Foreskin keratinocyte (primary cell): ENCODE measurements at places on chromosomes 13 and 19. TPM values are rescaled to one million over a fixed set of nuclear protein-coding genes. Genes with fewer than 3 reads are reported as not detected.
A peak's percentile ranks its signal among the peaks of the same experiment; 100 is the strongest.

KASH5 gene
- not detected in 2 replicates for polyA plus RNA-seq

ZNF730 gene
- 0.16 and 0.26 TPM in 2 replicates for polyA plus RNA-seq

IL12RB1 gene
- polyA plus RNA-seq: 0.04 and 0.09 TPM in 2 replicates

SGCG gene
- not detected in 2 replicates for polyA plus RNA-seq

DNA sequence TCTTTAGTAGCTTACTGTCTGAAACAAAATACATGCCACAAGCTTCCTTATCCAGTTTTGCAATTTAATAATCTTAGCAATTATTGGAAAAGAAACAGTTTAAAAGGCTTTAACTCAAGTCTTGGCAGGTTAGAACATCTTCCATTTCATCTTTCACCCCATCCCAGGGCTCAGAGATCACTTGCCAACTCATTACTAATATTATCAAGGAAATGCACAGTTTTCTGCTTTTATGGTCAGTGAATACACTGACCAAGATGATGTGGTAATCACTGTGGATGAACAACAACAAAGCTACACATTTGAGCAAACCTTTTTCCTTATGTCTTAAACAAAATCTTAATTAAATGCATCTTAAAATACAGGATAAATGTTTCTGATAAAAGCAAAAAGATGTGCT lies 48.0 kb upstream of the ITM2B start:
- no peak for DNase-seq

GRCh38 chr19:38702278-38702677 lies 42.0 kb downstream of the CAPN12 start:
- DNase-seq: no peak

DNA sequence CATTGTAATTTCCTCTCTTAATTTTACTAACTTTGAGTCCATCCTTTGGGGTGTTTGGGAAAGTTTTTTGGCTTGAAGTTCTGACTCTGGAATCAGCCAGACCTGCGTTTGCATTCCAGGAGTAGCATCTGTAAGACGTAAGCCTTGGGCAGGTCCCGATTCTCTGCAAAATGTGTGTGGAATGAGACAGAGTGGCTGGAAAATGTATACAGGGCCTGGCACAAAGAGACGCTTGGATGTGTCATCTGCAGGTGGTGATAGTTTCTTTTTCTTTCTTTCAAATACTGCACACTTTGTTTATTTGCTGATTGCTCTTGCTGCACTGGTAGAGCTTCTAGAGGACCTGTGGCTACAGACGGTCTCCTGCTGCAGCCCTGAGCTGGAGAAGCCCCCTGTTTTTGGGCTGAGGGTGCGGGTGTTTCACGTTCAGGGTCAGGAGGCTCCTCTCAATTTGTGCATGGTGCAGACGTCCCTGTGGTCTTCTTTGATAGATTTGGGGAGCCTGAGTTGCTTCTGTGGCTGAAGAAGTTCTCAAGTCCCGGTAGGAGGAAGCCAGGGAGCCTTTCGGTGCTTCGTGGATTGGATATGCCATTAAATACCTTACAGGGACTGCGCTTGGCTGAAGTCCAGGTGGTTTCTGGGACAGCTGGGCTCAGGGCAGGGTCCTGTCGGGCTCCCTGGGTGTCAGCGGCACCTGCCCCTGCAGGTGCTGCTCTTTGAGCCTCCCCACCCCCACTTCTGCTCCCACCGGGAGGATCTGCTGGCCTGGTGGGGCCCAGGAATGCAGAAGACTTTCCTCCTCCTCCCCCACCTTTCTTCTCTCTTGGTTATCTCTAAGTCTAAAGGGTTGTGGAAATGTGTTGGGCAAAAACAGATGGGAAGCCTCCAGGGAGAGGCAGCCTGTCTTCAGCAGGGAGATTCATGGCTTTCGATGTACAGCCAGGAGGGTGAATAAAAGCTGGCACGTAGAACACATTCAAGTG lies 44.0 kb upstream of the GAS6 start:
- peak; percentile 96 for DNase-seq

DNA sequence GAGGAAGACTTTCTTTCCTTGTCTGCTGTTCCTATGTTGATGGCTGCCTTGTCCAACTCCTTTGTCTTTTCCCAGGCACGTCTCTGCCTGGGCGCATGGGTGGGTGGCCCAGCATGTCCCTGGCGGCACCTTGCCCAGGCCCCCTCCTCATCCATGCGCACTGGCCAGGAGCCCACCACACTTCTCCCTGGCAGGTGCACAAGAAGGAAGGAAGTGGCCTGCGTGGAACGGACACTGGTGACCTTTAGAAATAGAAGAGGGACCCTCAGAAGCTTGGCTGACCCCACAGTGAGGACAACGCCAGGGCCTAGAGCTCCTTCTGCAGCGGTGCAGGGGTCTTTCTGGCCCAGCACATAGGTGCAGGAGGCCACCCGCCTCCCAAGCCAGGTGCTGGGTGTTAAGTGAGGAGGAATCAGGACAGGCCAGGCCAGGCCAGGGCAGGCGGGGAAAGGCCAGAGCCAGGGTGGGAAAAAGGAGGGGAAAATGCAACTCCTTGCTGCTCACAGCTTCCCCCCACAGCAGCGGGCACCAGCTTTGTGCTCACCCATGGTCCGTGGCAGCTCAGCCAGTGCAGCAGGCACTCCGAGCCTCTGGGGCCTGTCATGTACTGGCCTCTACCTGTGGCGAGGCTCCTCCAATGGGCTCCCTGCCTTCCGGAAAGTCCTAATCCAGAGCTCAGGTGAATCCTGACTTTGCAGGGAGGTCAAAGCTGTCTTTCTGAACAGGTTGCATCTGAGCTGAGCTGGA lies 104.0 kb downstream of the SOX1 start:
- DNase-seq: no peak

DNA sequence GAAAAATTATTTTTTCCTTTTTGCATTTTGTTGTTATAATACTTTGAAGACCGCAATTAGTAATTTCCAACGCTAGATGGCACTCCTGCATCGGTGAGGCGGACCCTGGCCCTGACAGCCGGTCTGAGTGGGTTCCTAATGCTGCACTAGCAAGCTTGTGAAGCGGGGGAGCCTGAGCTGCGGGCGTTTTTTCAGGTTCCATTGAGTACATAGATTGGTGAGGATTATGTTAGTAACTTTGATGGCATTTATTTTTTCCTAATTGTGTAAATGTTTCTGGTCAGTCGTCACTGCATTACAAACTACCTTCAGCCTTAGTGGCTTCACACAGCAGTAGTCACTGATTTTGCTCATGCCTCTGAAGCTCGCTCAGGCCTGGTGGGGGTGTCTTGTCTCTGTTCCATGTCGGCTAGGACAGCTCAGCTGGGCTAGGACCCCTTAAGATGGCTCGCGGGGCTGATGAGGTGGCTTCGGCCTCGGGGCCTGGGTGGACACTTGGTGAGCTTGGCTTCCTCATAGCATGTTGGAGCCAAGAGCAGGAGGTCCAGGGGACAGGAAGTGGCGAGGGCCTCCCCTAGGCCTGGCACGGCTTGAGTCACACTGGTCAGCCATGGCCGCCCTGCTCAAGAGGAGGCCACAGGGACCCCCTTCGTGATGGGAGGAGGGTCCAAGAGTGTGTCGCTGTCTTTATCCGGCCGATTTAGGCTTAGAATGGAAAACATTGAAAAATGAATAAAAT lies 25.0 kb downstream of the ERCC5 start:
- DNase-seq: peak; percentile 43

- DNase-seq: no peak
Measured at GRCh38 chr19:3062165-3063105, at the start of gene TLE5. TLE5 (minus strand) TSS chr19:3062495; CDS start chr19:3062200, 295 bp downstream.

- no peak for DNase-seq
Measured at GRCh38 chr19:15934332-15935078, at the start of gene CYP4F11. CYP4F11 (minus strand) TSS chr19:15934529; CDS start chr19:15934408, 121 bp downstream.

GRCh38 chr19:6678690-6679109 lies 8.7 kb upstream of the TNFSF14 start:
- DNase-seq: peak; percentile 62

DNA sequence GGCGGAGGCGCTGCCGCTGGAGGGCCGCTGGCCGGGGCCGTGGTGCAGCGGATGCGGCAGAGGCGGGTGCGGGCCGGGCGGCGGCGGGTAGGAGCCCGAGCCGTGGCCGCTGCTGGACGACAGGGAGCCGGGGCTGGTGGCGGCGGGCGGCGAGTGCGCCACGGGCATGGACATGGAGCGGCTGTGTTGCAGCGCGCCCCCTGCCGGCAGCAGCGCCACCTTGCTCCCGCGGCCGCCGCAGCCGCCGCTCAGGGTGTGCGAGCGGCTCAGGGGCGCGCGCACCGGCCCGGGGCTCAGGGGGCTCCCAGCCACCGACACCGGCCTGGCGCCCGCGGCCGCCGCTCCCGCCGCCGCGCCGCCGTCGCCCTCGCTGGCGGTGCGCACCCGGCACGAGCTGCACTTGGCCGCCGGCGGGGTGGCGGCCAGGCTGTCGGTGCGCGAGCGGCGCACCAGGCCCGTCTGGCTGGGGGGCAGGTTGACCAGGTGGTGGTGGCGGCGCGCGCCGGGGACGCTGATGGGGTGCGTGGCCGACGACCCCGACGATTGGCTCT lies 1.7 kb downstream of the IRS2 start:
- no peak for DNase-seq

- DNase-seq: peak; percentile 38
Measured at GRCh38 chr19:7500811-7501450, 12.1 kb upstream of the PEX11G start.

DNA sequence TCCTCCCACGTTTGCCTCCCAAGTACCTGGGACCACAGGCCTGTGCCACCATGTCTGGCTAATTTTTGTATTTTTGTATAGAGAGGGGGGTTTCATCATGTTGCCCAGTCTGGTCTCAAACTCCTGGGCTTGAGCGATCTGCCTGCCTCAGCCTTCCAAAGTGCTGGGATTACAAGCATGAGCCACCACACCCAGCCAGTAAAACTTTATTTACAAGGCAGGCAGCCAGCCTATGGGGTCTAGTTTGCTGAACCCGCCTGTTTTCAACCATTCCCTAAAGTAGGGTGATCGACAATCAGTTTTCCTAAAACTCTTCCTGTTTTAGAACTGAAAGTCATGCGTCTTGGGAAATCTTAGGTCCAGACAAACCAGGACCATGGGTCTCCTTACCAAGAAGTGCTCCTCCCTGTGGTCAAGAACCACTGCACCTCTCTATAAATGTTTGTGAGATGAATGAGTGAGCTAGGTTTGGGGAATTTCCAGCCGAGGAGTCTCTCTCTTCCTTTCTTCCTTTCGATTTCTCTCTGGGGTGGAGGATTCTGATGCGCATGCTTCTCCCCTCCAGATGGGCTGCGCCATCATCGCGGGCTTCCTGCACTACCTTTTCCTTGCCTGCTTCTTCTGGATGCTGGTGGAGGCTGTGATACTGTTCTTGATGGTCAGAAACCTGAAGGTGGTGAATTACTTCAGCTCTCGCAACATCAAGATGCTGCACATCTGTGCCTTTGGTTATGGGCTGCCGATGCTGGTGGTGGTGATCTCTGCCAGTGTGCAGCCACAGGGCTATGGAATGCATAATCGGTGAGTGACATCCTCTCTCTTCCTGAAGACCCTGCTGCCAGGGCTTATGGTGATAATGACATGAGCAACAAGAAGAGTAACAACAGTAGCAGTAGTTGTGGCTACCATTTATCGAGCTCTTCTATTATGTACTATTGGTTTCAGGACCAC lies 38.7 kb downstream of the ADGRE1 start:
- DNase-seq: no peak

- no peak for DNase-seq
Measured at GRCh38 chr13:89891416-89891815, 1456.1 kb upstream of the MIR17HG start.

DNA sequence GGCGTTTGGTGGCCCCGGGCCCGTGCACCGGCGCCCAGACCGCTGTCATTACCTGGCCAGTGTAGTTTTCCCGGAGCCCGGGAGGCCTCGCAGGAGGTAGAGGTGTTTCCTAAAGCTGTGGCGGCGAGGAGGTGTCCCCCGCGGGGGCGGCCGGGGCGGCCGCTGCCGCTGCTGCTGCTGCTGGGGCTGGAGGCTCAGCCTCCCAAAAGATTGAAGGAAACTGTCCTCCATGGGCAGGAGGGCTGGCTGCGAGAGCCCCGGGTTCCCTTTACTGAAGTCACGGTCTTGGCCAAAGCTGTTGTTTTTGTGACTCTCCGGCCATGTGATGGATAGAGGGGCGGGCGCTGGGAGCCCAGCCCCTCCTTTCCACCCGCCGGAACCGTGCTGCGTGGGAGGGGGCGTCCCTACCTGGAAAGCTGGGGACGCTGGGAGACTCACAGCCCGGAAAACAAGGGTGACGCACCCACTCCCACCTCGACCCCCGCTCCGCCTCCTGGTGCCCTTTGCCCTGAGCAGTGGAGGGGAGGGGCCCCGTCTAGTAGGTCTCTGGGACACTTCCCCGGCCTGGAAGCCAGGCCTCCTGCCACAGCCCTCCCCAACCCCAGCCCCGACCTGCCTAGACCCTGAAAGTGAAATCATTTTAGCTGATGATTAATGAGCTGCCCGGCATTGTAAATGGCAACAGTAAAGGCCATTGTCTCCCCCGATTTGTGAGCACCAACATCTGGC lies at the start of gene N4BP2L1:
TSS of gene N4BP2L1 (minus strand) at position 279 of the 729 bp plus-strand sequence. CDS start at position 231, 48 bp downstream.
- DNase-seq: no peak
